ENCODE measurements at places on chromosomes 5 and 9.

- no peak for DNase-seq
Measured at GRCh38 chr9:105027084-105027483, 99.1 kb upstream of the ABCA1 start.

DNA sequence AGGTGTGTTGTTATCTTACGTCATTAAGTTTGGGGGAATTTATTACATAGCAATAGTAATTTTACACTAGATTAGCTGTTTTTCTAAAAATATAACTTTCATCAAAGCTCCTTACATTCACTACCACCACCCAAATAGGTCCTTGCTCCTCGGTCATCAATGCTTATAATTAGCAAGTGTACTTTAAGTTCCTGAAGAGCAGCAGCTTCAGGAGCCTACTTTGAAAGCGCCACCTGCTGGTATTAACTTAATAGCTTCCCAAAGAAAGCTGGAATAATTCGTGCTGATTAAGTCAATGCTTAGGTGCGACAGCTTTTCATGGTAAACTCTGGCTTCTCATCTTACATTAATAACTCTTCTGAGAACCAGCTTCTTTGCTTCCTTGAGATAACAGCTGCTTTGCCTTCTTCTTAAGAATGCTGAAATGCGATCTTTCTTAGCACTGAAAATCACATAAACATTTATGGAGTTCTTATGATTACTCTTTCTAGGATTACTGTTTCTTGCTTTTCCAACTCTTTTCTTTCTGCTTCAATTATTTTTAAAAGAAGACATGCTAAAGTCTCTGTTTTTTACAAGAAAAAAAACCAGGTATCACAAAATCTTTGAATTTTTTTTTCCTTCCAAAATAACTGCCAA, 10.0 kb upstream of the C5 start:
- DNase-seq, result no peak

DNA sequence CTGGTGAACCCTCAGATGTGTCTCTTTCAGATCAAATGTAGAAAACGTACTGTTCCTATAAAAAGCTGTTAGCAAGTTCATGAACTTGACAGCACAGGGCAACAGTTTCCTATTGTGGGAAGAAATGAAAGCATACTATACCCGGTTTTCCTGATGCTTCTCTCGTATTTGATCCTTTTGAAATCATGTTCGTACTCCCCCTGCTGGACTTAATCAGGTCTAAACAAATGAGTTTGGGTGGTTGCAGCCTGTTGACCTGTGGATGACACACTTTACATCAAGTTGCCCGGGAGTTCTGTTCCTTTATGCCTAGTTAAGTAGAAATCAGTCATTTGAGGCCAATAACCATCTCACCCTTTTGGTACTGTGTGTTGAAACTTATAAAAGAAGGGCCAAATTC, 1992.3 kb downstream of the MAT2B start:
- DNase-seq, result no peak

DNA sequence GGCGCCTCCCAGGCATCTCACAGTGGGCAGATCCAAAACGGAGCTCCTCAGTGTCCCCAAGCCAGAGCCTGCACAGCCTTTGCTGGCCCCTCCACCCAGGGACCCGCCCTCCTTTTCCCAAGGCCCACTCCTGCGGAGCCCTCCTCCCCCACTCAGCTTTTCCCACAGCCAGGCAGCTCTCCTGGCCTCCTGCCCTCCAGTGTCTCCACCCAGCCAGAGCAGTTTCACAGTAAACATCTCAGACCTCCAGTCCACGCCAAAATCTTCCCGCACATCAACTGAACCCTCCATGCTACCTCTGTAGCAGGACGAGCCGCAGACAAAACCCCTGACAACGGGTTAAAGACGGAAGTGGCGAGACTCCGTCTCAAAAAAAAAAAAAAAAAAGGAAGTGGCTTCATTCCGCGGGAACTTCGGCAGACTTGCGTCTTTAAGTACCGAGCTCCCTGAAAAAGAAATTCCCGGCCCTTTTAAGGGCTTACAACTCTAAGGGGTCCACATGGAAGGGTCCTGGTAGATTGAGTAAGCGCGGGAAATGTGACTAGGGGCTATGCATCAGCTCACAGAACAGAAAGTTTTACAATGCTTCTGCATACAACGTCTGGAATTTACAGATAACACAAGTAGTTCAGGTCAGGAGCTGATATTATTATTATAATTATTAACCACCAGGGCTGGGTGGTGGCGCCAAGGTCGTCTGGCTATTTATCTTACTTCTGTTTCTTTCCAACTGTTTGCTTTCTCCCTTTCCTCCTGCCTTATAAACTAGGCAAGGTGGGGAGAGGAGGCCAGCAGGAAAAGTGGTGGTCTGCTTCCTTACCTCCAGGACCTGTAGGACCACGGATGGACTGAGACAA, 11.4 kb upstream of the GRIN1 start:
- no peak for DNase-seq

GRCh38 chr9:133918111-133918813, 73.9 kb downstream of the VAV2 start:
- DNase-seq, result no peak

GRCh38 chr9:134484479-134484878, 157.1 kb upstream of the COL5A1 start:
- no peak for DNase-seq

- no peak for DNase-seq
Measured at GRCh38 chr5:78534148-78534904, 114.2 kb downstream of the LHFPL2 start.

- DNase-seq, result no peak
Measured at GRCh38 chr5:6644794-6645241, 11.6 kb downstream of the SRD5A1 start.

DNA sequence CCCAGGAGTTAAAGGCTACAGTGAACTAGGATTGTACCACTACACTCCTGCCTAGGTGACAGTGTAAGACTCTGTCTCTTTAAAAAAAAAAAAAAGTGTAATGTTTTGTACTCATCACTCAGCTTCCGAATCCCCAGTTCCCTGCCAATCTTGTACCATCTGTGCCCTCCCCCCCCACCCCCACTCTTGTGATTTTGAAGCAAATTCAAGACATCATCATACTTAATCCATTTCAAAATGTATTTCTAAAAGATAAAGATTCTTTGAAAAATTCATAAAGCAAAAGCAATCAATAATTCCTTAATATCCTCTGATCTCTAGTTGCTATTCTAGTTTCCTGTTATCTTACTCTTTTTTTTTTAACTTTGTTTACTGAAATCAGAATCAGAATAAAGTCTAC, 34.9 kb upstream of the HMCN2 start:
- DNase-seq, result no peak

DNA sequence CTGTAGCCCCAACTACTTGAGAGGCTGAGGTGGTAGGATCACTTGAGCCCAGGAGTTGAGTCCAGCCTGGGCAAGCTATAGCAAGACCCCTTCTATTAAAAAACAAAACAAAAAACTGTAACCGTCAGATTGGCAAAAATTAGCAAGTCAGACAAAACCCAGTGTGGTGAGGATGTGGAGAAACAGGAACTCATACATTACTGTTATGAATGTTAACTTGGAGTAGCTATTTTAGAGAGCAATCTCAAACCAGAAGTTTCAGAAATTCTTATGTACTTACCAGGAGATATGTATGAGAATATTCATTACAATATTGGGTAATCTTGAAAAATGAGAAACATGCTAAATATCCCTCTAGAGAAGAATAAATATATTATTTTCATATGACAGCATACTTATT, 120.3 kb downstream of the INVS start:
- DNase-seq, result no peak

DNA sequence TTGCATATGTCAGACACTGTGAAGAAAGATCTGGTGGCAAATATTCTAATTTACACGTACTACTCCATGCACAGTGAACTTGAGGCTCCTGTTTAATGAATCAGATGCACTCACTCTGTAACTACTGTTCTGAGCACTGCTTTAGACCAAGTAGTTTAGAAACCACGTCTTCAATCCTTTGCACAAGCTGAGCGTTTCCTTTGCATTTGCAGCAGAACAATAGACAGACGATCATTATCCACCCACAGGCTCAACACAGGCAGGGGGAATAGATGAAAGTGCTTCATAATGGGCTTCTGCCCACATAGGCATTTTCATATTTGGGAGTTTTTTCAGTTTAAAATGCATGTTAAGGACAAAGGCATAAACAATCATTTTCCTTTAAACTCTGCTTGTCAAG, 423.3 kb upstream of the ADAMTS16 start:
- no peak for DNase-seq

DNA sequence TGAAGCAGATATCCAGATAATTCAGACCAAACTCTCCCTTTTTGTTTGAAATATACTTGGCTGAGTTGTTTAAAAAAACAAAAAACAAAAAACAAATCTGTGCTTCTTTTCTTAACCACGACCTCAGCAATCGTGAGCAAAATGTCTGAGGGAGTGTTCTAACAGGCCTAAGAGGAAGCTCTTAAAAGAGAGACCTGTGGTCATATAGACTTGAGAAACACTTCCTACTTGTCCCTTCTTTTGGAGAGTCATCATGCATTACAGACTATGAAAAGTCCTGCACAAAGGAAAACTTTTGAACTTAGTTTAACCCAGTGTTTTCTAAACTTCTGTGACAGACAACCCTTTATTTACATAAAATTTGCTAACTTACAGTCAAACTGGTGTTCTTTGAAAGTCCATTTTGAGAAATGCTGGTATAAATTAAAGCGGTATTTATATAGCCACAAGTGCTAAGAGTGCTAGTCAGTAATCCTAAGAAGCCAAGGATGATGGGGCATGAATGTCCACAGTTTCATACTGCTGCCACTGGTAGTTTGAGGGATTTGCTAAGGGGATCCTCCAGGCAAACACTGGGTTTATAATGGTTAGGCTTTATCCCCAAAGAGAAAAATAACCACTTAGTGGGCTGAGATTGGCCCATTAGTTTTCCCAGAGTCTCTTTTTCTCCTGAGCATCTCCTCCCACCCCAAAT, 199.8 kb downstream of the LRRC70 start:
- no peak for DNase-seq

- DNase-seq, result no peak
Measured at GRCh38 chr5:61450493-61451279, 118.6 kb downstream of the ZSWIM6 start.
